Cardiac septum (tissue), 1 donor: ENCODE measurements at places on chromosomes 3 and 15. TPM values are rescaled to one million over a fixed set of nuclear protein-coding genes. Genes with fewer than 3 reads are reported as not detected.

GRCh38 chr15:53808058-53808706, 48.7 kb upstream of the WDR72 start:
- no peak for DNase-seq

GRCh38 chr3:141243271-141243707, 11.7 kb downstream of the PXYLP1 start:
- no peak for DNase-seq

SH2D7 gene
- not detected for total RNA-seq

CYP8B1 gene
- total RNA-seq, result not detected
